ENCODE measurements at places on chromosomes 16 and 17.

DNA sequence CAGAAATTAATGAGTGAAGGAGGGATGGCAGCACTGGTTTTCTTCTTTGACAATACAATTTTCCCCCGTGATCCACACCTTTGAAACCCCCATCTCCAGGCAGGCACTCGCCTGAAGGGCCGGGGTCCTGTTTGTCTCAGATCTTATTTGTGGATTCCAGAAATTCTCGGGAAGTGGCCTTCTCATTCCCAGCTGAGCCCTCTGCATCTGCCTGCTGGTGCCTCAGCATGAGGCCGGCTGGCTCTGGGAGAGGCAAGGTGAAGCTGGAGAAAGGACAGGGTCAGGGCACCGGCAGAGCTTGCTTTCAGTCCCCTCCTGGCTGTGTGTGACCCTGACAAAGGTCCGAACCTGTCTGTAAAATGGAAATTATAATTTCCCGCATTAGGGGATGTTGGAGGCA, 35.8 kb upstream of the C1QL1 start:
- no peak for DNase-seq

DNA sequence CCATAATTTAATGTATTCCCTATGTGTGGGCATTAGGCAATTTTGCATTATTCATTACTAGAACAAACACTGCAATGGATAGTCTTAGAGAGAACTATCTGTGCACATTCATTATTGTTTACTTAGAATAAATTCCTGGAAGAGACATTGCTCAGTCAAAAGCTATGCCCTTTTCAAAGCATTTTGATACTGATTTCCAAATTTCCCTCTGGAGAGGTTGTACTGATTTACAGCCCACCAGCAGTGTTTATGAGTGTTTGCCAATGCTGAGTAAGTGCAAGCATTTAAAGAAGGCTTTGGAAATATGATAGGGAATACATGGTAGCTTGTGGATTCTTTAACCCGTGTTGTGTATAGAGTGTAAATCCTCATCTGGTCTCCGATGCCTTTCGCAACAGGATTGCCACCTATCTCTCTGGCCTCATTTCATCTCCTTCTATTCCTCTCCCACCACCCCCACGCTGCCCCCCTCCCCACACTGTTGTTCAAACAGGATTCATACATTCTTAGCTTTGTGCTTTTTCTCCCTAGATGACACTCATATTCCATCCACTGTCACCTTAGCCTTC, 33.4 kb upstream of the MMD start:
- DNase-seq: no peak

DNA sequence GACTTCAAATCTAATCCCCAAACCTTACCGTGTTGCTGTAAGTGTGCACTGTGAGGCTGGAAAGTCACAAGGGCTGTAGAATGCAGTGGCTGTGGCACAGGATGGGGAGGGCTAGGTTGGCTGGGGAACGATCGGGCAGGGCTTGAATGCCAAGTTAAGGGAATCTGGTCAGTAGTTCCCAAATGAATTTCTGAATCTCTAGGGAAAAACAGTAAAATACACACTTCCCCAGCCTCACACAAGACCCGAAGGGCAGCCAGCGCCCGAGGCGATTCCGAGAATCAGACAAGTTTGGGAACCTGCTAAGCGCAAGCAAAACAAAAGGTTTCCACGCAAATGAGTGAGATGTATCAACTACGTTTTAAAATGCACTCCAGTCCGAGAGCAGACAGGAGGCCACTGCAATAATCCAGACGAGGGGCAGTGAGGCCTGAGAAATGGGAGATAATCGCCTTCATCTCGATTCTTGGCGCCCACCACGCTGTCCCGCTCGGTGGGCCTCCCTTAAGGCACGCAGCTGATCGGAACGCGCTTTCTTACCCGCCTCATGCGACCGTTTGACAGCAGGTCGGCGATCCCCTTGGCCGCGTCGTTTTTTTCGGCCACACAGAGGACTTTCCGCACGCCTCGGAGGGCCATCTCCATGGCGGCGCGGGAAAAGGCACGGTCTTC, 599 bp downstream of the TOP3A start:
- no peak for DNase-seq

DNA sequence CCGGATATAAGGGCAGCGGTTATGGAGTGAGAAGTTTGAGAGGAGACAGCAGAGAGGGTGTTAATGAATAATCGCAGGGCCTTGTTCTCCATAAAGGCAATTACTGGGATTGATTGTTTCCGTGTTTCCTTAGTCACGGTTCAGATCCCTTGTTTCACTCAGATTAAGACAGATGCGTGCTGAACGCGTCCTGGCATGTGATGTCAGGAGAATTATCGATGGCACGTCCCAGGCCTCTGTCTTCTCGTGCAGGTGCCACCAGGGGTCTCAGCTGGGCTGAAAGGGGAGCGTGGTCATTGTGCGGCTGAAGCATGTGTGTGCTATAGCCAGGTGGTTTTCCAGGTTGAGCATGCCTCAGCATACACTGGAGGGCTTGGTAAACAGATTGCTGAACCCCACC, 142.4 kb upstream of the NOL11 start:
- DNase-seq: peak; percentile 11

- no peak for DNase-seq
These were observed 454.8 kb upstream of the SOX9 start for GRCh38 chr17:71666047-71666446.

GRCh38 chr16:55453909-55454308, 25.1 kb upstream of the MMP2 start:
- no peak for DNase-seq

- DNase-seq: no peak
These were observed 67.2 kb upstream of the CIBAR2 start for GRCh38 chr16:85179344-85180046.

GRCh38 chr16:75099738-75100602, 16.6 kb downstream of the LDHD start:
- no peak for DNase-seq

DNA sequence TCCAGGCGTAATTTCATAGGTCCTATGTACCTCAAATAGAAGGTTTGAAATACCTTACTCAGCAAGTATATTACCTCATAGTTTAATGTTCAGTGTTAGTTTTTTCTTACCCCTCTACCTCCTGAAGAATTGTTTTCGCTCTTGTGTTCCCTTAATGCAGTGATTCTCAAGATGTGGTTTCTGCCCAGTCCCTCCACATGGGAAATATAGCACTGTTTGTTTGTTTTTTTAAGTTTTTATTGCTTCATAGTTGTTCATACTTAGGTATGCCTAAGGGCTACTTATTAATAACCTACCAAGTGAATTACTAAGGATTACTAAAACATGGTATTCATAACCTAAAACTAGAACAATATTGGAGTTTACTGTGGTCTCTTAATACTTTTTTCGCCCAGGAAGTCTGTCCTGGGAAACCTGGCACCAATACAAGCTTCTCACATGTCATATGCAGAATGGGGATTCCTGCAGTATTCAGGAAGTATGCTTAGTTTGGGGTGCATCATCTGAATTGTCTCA, 5.0 kb downstream of the RSPRY1 start:
- no peak for DNase-seq

GRCh38 chr16:12405089-12405488, 398.6 kb downstream of the CPPED1 start:
- DNase-seq: no peak

DNA sequence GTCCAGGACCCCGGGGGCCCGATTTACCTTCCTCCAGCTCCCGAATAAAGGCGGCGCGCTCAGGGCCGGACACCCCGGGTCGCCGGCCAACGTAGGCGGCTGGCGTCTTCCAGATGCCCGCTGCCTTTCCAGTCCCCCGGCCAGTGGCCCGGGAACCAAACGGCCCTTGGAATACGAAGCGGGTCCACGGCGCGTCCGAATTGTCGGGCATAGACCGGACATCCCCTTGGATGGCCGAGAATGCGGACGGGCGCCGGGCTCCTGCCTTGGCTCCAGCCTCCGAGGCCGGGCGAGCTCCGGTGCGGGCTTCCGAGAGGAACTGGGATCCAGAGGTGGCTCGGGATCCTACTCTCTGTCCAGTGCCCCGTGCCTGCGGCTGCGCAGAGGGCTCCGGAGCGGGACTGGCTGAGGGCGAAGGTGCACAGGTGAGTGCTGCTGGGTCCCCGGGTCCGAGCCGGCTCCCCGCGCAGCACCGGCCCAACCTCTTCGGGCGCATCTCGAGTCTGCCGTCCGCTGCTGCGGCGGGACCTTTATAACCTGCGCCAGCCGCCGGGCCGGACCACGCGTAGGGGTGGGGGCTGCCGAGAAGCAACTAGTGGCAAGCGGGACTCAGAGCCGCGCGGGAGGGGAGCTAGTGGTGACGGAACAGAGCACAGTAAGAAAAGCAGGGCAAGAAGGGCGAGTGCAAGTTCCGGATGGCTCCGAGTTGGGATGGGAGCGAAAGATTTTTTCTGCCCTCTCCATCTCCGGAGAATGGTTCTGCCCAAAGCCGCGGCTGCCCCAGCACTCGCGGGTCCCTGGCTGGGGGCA, at the start of gene HAP1:
Gene HAP1, minus strand, starts transcription at position 505 of the 810 bp plus-strand sequence. Its CDS starts 9 bp downstream, at position 496.
- no peak for DNase-seq

DNA sequence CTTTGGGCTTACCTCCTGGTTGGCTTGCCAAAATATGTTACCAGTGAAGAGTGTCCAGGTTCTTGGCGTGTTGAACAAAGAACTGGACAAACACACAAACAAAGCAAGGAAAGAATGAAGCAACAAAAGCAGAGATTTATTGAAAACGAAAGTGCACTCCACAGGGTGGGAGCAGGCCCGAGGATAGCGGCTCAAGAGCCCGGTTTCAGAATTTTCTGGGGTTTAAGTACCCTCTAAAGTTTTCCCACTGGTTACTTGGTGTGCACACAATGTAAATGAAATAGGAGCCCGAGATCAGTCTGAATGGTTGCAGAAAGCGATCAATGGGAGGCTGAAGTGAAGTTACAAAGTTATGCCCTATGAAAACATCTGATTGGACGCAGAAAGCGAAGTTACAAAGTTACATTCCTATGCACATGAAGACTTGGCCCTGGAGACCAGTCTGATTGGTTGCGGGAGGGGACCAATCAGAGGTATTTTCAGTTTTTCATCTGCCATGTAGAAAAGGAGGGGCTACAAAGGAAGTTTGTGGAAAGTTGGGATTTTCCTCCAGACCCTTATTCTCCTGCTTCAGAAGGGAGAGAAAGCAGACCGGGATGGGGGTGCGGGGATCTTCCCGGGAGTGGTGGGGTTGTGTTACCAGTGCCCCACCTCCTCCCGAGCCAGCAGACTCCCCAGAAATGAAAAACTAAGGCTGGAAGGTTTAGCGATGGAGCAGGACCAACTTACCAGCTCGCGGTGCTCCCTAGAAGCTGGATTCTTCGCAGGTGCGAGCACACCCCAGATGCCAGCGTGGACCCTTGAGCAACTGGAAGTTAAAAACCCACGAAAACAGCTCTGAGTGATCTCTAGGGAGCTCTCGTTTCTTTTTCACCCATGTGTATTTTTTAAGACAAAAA, at the start of gene SLFN12:
Gene SLFN12, minus strand, starts transcription at position 325 of the 899 bp plus-strand sequence. CDS start 9,472 bp downstream, outside the sequence.
- DNase-seq: no peak

- DNase-seq: no peak
These were observed 51.8 kb upstream of the IL34 start for GRCh38 chr16:70594569-70594968.

GRCh38 chr17:40550608-40551007, 14.7 kb downstream of the CCR7 start:
- DNase-seq: no peak

- no peak for DNase-seq
These were observed 46.5 kb downstream of the AIPL1 start for GRCh38 chr17:6388416-6388815.

- no peak for DNase-seq
These were observed 10.7 kb upstream of the SKAP1 start for GRCh38 chr17:48440669-48441068.

DNA sequence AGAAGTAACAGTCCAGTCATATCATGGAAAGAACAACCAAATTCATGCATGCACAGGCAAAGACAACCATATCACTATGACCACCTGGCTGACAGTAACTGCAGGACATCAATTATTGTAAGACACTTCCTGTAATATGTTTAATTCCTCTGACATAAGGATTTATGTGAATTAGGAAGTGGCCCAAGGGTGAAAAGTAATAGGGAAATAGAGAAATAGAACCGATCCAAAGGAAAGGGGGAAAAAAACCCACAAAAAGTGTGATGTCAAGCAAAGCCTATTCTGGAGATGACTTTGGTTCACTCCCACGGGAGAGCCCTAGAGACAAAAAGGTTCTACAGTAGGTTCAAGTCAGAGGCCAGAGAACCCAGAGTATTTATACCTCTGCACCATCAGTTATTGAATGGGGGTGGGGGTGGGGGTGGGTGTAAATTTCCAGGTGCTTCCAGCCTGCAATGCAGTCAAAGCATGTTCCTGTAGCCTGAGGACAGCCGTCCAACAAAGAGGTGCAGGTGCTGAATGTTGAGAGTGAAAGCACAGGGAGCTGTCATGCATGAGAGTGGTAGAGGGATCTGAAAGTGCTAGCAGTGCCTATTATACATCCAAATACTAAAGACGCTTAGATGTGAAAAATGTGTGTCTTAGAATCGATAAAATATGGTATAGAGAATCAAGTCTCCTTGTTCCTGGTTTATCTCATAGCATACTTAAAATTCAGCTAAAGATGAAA, 95.6 kb upstream of the HLF start:
- no peak for DNase-seq

- DNase-seq: no peak
These were observed 431 bp downstream of the TEKT3 start for GRCh38 chr17:15340966-15341365.

GRCh38 chr17:56708220-56708558, 114.7 kb downstream of the NOG start:
- no peak for DNase-seq

GRCh38 chr16:51982715-51983680, 563.9 kb downstream of the TOX3 start:
- no peak for DNase-seq

DNA sequence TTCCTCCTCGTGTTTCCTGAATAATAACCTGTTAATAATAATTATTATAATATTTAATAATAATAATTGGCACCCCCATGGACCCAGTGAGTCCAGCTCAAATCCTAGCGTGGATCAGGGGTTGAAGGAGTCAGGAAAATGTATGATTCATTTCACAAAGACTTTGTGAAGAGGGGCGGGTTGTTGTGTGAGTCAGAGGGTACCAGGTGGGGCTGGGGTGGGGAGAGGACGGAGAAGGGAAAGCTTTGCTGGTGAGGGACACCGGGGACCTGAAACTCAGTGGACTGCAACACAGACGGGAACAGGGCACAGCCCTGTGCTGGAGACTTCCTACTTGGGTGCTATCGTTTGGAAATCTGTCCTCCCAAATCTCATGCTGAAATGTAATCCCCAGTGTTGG, 3.1 kb upstream of the ADORA2B start:
- DNase-seq: no peak

DNA sequence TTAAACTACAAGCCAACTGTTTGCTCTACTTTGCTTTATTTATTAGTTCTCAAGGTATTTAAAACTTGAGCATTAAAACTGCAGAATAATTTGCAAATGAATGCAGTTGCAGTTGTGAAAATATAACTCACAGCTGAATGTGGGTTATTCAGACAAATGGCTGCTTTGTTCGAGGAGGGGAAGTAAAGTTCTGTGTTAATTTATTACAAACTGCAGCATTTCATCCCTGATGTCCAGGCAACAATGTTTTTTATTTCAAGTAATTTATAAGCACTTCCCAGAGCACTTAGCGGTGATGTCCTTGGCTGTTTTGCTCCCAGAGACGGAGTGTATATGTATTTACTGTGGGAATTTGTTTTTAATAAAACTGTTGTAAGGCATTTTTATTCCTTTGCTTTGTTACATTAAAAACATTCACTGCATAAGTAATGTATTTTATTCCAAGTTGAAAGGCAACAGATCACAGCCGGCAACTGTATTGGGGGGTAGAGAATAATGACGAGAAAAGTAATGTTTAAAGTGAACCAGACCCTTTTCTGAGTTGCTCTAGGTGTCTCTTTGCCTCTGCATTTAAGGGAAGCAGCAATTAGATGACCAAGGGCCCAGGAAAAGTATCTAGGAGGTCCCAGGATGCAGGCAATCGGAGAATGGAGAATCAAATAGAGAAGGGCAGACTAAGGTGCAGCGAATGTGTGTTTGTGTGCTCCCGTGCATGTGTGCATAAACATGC, 291.2 kb upstream of the SALL1 start:
- DNase-seq: no peak

All from NCI-H2081 treated with DMSO at 0.1 percent for 48 hours (cell line).